ENCODE measurements at places on chromosomes 7 and 10.

GRCh38 chr10:121999301-121999700 is 10.3 kb downstream of the TACC2 start:
- no peak for DNase-seq

- no peak for DNase-seq
Observed at GRCh38 chr7:140607441-140607989, 33.1 kb downstream of the DENND2A start.

DNA sequence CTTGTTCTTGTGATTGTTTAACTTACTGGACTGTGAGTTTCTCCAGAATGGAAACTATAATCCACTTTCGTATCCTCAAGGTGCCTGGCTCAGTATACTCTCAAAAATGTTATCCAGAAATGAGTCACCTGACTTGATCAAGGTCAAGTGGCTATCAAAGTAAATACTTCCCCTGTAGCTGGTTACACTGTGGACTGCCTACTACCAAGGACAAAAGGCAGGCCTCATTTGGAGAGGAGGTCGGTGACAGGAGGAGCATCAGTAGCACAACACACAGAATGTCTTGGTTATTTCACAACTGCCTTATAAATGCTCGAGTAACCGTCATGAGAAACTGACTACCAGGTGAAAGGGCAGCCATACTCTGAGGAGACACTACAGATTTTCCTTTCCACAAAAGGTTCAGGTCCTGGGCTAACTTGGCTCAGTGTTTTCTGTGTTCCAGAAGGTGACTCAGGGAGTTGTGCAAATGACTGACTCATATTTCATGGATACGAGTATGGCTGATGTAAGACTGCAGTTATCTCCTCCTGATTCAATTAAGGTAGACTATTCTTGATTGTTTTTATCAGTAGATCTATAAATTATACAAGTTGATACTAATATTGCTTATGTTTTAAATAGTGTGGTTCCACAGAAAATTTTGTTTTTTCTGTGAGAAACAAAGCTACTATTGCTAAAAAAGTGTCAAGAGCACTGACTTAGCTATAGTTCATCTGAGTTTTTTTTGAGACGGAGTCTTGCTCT is 4.2 kb upstream of the CCNY start:
- DNase-seq = no peak

- no peak for DNase-seq
Observed at GRCh38 chr7:77288676-77289320, 89.2 kb upstream of the FGL2 start.

DNA sequence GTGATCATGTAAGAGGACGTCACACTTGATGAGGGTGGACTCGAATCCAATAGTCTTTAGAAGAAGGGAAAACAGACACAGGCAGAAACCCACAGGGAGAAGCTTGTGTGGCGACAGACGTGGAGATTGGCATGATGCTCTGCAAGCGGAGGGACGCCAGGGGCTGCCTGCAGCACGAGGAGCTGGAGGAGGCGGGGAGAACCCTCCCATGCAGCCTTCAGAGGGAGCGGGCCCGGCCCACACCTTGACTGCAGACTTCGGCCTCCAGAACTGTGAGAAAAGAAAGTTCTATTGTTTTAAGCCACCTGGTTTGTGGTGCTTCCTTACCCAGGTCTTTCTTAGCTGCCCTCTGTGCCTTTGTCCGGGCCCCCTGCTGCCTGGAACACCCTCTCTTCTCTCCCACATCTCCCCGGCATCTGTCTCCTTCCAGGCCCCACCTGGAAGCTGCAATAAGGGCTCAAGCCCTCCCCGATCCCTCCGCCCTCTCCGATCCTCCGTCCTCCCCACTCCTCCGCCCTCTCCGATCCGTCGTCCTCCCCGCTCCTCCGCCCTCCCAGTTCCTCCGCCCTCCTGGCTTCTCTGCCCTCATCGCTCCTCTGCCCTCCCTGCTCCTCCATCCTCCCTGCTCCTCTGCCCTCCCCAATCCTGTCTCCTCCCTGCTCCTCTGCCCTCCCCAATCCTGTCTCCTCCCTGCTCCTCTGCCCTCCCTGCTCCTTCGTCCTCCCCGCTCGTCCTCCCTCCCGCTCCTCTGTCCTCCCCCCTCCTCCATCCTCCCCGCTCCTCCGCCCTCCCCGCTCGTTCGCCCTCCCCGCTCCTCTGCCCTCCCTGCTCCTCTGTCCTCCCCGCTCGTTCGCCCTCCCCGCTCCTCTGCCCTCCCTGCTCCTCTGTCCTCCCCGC is 17.4 kb upstream of the PRKAG2 start:
- no peak for DNase-seq

- DNase-seq = peak; percentile 91
Observed at GRCh38 chr10:6201516-6201975, 1.2 kb upstream of the PFKFB3 start.

DNA sequence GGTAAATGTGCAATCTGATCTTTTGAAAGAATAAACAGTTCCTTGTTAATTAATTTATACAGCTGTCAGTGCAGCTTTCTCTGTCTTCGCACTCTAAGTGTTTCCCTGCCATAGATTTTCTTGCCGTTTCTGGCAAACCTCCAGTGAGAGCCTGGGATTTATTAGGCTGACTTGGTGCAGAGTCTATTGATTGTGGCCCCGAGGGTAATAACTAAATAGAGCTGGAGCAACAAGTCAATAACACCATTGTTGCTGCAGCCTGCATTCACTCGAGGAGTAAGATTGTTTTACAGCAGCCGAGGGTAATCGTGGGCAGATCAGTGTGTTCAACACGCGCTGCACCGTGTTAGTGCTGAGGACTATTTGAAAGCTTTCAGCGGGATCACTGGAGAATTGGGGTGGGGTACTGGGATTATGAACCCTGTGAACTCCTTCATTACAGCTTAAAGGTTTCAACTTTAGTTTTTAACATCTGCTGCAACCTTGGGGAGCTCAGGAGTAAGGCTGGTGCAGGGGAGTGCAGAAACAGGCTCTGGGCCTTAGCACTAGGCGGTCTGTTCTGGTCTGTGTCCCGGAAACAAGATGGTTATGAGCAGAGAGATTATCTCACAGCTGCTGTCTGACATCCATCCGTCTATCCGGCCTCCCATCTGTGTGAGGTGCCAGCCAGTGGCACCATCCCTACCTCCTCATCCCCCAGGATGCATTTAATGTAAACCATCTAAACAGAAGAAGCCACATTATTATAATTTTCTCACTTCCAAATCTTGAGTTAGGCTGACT is 174.0 kb upstream of the TCF7L2 start:
- DNase-seq = no peak

DNA sequence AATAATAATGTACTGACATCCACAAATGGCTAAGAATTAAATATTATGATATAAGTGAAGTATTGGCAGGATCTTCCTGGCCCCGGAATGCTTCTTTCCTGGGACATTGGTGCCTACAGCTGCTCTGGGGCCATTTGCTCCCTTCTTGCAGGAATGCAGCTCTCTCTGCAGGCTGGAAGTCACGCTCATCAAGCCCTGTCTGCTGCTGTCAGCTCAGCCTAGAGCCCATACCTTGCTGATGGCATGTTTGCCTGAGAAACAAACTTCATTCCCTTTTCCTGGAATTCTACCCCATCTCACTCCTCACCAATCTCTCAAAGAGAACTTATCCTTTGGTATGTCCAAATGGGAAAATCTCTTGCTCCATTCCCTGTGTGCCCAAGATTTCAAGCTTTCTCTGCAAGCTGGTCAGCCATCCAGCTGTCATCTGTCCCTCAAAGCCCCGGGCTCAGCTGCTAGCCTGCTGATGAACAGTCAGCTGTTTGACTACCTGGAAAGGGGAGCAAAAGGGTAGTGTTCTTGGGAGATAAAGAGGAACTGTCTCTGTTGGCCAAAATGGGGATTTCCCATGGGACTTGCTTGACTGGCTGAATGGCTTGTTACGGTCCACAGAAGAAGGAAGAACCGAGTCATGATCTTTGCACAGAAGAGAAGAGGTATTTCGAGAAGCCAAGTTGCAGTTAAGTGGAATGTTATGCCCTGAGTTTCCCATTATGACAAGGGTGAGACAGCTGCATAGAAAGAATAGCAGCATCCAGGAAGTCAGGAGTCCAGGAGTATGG is 12.0 kb upstream of the RASSF4 start:
- no peak for DNase-seq

DNA sequence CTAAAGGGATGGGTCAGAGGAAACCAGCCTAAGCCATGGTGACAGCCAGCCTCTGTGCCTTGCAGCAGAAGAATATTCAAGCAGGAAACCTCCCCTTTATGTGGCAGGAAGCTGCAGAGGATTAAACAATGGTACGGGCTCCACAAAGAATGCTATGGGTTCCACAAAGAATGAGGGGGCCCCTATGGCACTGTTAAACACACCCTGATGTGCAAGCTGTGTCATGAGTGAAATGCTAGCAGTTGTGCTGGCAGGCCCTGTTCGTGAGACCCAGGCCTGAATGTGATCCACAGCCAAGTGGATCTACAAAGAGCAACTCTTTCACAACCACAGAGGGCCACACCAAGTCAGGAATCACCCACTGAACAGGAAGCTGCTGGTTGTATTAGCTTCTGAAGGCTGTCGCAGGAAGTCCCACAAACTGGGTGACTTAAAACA is 68.9 kb downstream of the MYOF start:
- DNase-seq = no peak

GRCh38 chr10:78898341-78899097 is 170.2 kb upstream of the ZMIZ1 start:
- DNase-seq = no peak

DNA sequence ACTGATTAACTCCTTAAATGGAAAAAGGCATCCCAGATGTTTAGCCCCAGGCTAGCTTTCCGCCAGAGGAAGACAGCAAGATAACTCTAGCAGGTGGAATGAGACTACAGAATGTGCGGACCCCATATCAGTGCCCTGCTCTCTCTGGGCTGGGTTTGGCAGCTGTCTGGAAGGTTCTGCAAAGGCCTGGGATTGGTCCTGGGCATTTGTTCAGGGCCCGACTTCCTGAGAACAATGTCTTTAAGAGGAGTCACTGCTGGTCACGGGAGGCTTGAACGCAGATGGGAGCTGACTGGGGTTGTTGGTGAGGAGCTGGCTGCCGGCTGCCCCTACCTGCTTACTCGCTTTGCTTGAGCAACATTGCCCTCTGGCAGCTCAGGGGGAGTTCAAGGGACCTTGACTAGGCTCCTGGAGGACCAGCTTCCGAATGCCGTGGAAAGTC is 130.6 kb upstream of the BTBD16 start:
- no peak for DNase-seq

DNA sequence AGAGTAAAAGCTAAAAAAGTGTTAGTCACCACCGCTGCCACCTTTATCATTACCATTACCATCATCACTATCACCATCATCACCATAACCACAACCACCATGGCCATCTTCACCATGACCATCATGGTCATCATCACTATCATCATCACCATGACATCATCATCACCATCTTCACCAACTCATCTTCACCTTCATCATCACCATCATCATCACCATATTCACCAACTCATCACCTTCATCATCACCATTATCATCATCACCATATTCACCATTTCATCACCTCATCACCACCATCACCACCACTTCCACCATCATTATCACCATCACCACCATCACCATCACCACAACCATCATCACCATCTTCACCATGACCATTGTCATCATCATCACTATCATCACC is 46.5 kb upstream of the PDGFA start:
- DNase-seq = no peak

- no peak for DNase-seq
Observed at GRCh38 chr7:3282457-3282856, 18.6 kb upstream of the SDK1 start.

DNA sequence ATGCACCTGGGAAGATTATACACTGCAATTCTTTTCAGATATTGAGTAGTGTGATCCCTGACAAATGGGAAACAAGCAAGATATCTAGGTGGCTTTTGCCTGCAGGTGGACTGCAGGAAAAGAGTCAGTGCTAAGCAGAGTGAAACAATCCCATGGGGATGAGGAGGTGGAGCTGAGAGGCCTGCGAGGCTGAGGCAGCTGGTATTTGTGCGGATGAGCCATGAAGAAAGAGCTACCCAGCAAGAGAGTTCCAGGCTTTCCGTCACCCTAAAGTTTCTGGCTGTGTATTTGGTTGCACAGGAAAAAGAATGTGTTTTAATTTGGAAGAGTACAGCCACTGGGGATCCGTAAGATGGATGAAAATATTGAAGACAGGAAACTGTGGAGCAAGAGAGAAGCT is 714.1 kb upstream of the COBL start:
- no peak for DNase-seq

- no peak for DNase-seq
Observed at GRCh38 chr10:88881922-88882645, 2.0 kb downstream of the STAMBPL1 start.

- no peak for DNase-seq
Observed at GRCh38 chr10:1189166-1190051, 133.2 kb downstream of the WDR37 start.

DNA sequence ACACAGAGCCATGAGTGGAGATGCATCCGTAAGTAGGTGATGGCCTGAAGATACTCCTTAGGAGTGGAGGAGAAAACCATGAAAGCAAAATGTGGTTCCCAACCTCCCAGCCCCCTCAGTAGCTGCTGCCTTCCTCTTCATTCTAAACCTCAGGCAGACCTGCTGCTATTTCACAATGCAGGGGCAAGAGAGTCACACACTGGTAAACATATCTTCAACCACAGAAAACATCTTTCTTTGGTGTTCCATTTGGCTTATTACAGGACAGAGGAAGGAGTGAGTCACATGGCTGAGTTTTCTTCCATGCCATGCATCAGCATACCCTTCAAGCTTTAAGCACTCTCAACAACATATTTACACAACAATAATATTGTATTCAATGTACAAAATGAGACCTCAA is 342.1 kb downstream of the BMPER start:
- DNase-seq = no peak

DNA sequence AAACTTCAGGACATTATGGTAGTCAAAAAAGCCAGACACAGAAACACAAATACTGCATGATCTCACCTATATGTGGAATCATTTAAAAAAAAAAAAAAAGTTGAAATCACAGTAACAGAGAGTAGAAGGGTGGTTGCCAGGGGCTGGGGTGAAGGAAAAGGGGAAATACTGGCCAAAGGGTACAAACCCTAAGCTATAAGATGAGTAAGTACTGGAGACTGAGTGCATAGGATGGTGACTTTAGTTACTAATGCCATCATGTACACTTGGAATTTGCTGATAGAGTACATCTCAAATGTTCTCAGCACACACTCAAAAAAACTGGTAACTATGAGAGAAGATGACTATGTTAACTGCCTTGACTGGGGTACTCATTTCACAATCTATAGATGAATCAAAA is 39.9 kb downstream of the JCAD start:
- no peak for DNase-seq

DNA sequence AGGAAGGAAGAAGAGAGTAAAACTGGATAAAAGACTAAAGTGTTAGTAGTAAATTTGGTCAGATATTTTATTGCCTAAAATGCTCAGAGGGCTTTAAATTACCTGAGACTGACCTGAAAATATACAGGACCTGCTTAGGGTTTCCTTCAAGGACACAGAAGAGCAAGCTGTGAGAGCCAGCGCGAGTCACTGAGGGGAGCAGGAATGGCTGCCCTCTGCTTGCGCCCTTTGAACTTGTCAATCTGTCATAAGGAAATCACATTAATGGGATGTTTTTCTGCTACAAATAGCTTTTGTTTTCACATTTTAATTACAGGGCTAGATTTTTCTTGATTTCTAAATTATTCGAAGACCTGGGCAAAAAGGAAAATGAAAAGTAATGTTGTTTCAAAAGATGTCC is 26.9 kb downstream of the DNAJB9 start:
- no peak for DNase-seq

- no peak for DNase-seq
Observed at GRCh38 chr10:26573674-26574073, 123.8 kb upstream of the PDSS1 start.

- DNase-seq = no peak
Observed at GRCh38 chr7:114857605-114858004, 64.3 kb upstream of the MDFIC start.

- DNase-seq = no peak
Observed at GRCh38 chr10:128971374-128972035, 495.5 kb upstream of the MGMT start.

Data from GM13977 (cell line).